ENCODE measurements at places on chromosomes 7 and 10.

GRCh38 chr7:66693331-66693730 is 47.2 kb upstream of the RABGEF1 start:
- no peak for DNase-seq

GRCh38 chr7:100719523-100720278 is 567 bp upstream of the EPO start:
- peak; percentile 42 for DNase-seq

DNA sequence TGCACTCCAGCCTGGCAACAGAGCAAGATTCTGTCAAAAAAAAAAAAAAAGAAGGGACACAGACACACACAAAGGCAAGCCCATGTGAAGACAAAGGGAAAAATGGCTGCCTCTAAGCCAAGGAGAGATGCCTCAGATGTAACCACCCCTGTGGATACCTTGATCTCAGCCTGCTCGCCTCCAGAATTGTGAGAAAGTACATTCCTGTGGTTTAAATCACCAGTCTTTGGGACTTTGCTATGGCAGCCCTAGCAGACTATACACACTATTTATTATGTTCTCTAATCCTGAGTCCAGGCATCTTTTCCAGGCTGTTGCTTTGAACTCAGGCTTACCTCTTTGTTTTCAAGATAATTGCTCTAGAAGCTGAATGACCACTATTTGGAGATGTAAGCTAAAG is 494.3 kb downstream of the GALNT17 start:
- peak; percentile 35 for DNase-seq

DNA sequence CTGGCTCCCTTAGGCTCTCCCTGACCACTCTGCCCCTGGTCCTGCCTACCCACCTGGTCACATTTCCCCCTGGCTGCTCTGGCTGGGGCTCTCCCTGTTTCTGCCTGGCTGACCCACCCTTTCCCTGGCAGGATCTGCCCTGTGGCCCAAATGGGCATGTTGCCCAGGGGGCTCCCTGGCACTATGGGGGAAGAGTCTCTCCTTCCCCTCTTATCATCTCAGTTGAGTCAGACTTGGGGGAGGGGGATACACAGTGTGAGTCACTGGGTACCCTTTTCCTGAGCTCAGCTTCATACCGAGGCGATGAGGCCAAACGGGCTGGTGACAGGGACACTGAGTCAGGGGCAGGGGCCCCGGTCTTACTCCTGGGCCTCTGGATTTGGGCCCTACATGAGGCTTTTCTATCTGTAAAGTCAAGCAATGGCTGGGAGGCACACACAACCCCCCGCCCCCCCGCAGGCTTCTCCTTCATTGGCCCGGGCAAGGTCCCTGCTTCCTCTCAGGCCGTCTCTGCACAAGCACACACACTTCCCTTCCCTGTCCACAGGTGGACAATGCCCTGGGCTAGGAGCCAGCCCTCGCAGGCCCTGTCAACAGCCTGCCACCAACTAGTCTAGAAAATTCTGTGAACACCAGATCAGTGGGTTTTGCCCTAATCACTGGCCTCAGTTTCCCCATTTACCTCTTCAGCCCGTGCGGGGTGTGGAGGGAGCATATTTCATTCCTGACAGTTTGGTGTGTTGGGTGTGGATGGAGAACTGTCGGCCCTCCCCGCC is 627 bp upstream of the FLNC start:
- peak; percentile 35 for DNase-seq

DNA sequence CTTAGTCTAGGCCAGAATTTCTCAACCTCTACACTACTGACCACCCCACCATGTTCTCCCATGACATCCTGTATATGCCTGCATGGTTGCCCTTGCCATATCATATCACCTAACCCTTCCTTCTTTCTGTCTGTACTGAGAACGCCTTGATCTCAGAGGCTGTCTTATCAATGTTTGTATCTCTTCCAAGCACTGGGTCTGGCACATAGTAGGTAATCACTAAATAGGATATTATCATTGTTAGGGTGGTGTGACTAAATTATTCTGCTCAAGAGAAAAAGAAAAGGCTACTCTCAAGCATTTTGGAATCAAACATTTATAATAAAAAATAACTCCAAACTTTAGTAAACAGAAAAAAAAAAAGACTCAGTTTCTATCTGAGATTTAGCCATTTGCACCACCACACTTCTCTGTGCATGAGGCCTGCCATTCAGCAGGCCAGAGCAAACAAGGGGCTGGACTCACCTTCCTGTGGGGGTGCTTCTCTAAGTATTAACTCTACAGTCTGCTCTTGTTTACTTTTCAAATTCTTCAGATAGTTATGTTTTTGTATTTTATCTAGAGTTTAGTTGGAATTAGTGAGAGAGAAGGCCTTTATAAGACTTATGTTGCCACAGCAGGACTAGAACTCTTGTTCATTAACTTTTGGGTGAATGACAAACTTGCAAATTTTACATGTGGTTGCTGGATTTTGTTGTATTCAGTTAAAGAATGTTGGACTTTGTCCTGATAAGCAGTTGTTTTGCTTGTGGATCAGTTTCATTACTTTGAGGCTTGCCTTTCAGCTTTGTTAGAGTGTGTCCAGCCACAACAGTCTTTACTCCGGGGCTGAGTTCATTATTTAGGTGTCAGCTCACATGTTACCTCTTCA is 5.4 kb downstream of the AGBL3 start:
- DNase-seq, result no peak

GRCh38 chr10:2980791-2981360 is 86.5 kb upstream of the PFKP start:
- no peak for DNase-seq

- DNase-seq, result no peak
Measured at GRCh38 chr10:19944911-19945663, 128.9 kb downstream of the PLXDC2 start.

GRCh38 chr7:22292531-22292930 is 64.4 kb downstream of the RAPGEF5 start:
- no peak for DNase-seq

DNA sequence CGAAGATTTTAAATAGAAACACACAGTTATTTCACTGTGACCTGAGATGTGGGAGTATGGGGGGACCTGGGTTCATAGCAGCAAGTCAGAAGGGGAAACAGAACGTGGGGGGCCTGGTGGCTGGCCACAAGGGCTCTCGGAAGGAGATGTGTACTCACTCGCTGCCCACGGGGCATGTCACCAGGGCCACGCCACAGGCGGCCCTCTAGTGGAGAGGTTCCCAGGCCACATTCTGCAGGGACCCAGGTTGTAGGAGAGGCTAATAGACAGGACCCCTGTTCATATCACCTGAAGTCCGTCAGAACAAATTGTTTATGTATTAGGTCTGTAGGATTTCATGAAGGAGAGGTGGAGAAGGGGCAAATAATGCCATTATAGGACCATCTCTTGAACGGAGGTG is 25.1 kb upstream of the SVOPL start:
- no peak for DNase-seq

DNA sequence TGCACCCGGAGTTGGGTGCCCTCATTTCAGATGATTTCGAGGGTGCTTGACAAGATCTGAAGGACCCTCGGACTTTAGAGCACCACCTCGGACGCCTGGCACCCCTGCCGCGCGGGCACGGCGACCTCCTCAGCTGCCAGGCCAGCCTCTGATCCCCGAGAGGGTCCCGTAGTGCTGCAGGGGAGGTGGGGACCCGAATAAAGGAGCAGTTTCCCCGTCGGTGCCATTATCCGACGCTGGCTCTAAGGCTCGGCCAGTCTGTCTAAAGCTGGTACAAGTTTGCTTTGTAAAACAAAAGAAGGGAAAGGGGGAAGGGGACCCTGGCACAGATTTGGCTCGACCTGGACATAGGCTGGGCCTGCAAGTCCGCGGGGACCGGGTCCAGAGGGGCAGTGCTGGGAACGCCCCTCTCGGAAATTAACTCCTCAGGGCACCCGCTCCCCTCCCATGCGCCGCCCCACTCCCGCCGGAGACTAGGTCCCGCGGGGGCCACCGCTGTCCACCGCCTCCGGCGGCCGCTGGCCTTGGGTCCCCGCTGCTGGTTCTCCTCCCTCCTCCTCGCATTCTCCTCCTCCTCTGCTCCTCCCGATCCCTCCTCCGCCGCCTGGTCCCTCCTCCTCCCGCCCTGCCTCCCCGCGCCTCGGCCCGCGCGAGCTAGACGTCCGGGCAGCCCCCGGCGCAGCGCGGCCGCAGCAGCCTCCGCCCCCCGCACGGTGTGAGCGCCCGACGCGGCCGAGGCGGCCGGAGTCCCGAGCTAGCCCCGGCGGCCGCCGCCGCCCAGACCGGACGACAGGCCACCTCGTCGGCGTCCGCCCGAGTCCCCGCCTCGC is at the start of gene EGFR:
TSS of gene EGFR (plus strand) at position 657 of the 830 bp plus-strand sequence. CDS start 261 bp downstream, outside the sequence.
- DNase-seq, result peak; percentile 94

DNA sequence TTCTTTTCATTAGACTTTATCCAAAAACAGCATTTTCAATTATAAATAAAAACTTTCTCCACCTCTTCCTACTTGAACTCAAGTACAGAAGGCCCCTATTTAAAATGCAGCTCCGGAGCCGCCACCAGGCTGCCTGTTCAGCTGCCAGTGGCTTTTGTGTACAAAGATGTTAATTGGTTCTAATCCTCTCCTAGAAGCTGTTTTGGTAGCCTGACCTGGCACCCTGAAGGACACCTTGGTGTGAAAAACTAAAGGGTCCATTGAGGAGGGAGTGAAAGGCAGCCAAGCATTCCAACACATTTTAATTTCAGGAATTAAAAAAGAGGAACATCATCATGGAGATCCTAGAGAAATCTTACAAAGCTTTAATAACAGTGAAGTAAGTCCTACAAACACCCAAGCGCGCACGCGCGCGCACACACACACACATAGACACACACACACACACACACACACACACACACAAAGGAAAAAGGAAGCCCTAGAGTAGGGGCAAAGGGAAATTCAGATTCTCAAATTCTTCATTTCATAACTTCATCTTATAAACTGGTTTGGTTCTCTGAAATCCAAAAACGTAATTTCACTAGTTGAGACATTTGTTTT is 41.4 kb downstream of the VAX1 start:
- no peak for DNase-seq

DNA sequence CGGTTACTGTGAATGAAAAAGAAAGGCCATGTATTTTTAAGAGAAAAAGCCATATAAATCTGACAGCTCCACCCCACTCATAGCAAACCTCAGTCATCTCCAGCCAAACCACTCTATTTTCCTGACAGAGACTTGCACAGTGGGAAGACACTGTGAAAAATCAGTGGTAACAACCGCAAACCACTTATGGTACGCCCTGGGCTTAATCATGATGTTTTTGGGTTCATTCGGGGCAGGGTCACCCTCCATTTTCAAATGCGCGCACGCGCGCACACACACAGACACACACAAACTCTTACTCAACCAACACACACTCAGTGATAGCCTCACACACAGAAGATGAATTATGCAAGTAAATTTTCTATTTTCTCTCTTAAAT is 82.1 kb upstream of the HPS1 start:
- DNase-seq, result peak; percentile 35

- no peak for DNase-seq
Measured at GRCh38 chr7:130595986-130596385, 72.6 kb downstream of the COPG2 start.

DNA sequence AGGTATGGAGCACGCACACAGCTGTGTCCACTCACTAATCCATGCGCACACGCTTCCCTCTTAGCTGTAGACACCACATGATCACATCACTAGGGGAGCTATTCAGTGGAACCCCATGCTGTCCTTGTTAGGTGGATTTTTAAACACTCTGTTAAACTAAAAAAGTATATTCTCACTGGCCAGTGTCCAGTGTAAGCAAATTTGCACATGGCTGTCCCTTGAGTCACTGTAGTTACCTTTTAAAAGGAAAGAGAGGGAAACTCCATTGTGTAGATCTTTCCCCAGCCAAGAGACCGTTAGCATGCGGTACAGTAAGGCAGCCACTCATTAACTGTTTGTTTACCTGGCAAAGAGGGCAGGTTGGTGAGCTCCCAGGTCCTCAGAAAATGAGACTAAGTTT is 81.6 kb upstream of the INSYN2A start:
- DNase-seq, result no peak

GRCh38 chr7:130961128-130961601 is 227.2 kb upstream of the KLF14 start:
- peak; percentile 37 for DNase-seq

DNA sequence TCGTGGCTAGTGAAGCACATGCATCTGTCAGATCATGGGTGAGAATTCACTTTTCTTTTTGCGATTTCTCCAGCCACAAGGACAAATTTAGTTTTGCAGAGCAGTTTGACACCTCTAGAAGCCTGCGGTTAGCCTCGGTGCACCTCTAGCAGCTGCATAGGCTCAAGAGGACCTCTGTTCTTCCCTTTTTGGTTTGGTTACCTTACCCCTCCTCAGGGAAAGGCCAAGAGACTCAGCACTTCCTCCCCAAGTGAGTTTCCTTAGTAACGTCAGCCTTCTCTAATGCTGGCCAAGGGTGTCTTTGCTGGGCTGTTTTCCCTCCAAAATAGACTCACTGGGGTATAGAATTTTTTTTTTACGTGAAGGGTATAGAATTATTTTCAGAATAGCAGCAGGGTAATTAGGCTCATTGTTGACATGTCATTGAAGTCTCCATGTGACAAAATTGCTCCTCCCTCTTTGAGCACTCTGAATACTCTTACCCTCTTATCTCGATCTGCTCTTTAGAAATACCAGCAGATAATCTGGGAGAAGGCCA is 97.8 kb downstream of the AUTS2 start:
- no peak for DNase-seq

GRCh38 chr10:26540601-26541000 is 102.5 kb downstream of the APBB1IP start:
- no peak for DNase-seq

DNA sequence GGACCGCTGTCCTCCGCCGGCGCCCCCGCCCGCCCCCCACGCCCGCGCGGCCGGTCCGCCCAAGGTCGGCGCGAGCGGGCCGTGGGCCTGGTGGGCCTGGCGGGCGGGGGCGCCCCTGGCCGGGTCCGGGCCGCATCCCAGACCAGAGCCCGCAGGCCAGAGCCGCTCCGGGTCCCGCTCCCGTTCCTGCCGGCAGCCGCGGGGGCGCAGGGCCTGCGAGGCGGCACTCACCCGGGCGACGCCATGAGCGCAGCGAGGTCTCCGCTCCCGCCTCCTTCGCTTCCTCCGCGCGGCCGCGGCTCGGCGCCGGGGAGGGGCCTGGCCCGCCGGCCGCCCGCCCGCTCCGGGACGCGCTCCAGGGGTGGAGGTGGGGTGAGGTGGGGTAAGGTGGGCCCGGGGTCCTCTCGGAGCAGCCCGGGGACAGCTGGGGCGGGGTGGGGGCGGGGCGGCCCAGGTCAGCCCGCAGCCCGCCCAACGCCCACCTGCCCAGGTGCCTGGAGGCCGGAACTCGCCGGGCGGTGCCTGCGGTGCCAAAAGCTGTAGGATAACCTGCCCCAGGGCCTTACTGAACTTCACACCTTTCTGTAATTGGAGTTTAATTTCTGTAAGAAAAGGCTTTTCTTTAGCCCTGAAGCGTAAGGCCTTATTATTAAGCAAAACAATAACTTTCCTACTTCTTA is at the start of gene URGCP:
TSS of gene URGCP (minus strand) at position 266 of the 680 bp plus-strand sequence. CDS start at position 245, 21 bp downstream.
- peak; percentile 93 for DNase-seq

DNA sequence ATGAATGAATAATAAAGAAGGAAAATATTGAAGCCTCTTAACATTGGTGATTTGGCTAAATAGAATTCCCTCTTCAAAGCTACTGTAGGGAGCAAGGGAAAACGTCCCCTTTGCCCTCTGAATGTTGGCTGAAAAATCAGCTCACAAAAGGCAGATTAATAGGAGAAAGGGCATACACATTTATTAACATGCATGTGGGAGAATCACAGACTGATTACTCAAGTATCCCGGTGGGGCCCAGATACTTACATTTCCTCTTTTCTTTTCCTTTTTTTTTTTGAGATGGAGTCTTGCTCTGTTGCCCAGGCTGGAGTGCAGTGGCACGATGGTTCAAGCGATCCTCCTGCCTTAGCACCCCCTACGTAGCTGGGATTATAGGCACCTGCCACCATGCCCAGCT is 68.5 kb downstream of the HK1 start:
- DNase-seq, result no peak

All from AG20443 (cell line).